ENCODE measurements at places on chromosomes 16 and 17.
A peak's percentile ranks its signal among the peaks of the same experiment; 100 is the strongest.

GRCh38 chr16:86011532-86011931 lies 112.6 kb downstream of the IRF8 start:
- no peak for DNase-seq

- no peak for DNase-seq
These were observed 208.4 kb upstream of the IRX5 start for GRCh38 chr16:54722210-54722676.

GRCh38 chr16:11049396-11050059 lies 105.2 kb downstream of the CLEC16A start:
- DNase-seq: no peak

DNA sequence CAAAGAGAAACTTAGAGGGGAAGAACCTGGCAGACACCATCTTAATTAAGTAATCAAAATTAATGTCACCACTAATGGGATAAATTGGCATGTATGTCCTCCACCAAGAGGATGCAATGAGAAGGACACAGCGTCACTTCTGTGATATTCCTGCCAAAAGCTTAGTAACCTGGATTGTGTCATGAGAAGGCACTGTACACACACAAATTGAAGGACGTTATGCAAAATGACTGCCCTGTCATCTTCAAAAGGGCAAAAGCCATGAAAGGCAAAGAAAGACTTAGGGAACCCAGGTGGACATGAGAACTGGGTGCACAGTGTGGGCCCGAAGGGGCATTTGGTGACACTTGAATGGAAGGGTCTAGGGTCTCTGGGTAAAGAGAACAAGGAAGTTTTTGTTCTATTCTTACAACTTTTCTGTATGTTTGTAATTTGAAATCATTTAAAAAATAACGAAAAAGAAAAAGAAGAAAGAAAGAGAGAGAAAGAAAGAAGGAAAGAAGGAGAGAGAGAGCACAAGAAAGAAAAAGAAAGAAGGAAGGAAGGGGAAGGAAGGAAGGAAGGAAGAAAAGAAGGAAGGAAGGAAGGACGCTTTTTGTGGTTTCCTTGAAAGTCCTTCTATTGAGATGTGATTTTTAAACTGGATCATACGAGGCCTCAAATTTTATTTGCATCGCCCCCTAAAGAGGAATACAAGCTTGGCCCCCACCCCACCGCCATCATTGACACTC lies 4.0 kb upstream of the APOH start:
- no peak for DNase-seq

DNA sequence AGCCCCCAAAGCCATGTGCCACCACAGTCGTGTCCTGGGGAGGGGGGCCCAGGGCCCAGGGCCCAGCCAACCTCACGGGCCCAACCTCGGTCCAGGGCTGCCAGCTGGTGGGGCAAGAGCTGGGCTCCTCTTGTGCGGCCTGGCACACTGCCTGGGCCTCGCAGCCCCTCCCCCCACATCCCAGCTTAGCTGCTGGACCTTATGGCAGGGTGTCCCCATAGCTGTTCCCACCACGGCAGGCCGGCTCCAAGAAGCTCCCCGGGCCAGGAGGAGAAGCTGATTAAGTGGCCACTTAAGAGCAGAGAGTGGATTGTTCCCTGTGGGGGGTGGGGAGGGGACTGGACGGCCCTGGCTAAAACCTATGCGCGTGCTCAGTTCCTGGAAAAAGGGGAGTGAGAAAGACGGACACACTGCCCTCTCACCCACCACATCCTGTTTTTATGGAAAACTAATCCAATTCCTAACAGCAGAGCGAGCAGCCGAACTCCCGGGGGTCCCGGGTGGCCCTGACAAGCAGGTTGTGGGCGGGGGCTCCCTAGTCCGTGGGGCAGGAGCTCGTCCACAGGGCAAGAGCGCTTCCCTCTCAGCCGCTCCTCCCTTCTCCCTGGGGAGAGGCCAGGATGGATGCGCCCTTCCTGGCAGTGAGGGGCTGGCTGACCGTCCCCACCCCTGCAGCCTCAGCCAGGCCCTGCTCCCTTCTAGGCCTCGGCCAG lies 16.8 kb downstream of the PIEZO1 start:
- DNase-seq: peak; percentile 29

DNA sequence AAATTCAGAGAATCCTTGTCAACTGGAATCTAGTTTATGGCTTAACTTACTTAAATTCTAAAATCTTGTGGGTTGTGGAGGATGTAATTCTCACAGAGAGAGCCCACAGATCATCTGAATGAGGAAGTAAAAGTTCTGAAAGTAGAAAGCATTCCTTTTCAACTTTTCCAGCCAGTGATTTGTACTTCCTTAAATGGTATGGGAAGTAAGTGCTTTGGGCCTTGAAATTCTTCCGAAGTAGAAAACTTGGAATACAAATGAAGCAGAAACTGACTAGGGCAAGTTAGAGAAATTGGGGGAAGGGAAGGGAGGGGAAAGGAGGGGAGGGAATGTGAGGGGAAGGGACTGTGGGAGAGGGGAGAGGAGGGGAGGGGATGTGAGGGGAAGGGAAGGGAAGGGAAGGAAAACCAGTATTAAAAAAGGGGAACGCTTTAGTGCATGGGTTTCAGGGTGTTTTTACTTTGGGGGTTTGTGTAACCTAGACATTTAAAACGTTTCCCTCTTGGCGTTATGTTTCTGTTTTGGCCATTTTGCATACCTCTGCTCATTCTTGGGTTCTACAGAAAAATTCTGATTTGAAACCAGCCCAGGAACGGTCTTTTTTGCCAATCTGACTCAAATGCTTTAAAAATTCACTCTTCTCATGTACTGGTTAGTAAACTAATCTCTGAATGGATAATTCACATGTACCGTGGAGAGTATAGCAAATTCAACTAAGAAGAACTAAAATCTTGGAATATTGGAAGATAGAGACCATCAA lies 15.5 kb upstream of the SNTB2 start:
- no peak for DNase-seq

DNA sequence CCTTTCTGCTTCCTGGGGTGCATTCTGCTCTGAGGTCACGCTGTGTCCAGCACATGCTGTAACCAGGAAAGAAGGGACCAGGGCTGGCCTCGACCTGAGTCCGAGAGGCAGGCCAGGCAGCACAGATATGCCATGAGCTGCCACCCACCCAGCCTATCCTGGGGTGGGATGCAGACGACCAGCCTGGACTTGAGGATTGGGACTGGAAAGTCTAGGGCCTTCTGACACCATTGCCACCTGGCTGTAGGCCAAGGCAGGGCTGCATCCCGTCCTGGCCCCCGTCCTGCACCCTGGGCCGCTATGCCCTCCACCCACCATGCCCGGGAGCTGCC lies 14.3 kb downstream of the ENGASE start:
- no peak for DNase-seq

GRCh38 chr17:37729905-37730304 lies 15.0 kb downstream of the HNF1B start:
- no peak for DNase-seq

DNA sequence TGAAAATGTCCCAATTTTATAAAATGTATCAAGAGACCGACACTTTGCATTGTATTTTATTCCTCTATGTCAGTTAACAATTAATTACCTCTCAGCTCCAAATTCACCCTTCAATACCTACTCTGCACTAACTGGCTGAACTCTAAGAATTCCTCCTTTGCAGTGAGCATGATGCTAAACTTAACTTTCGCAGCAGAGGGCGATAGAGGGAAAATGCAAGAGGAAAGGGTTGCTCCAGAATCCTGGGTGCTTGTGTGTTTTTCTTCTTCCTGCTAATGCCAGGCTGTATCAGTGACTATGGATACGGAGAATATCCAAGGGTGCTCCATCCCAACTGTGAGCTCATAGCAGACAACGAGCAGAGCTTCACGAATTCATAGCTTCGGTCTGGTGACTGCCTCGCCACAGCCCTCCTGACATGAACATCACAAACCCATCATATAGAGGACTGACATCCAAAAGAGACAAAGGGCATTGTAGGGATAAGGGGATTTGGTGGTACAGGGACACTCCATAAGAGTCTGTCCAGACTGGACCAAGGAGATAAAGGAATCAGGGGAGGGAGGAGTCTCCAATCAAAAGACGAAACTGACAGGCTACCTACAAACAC lies 172.9 kb downstream of the STX8 start:
- DNase-seq: no peak

DNA sequence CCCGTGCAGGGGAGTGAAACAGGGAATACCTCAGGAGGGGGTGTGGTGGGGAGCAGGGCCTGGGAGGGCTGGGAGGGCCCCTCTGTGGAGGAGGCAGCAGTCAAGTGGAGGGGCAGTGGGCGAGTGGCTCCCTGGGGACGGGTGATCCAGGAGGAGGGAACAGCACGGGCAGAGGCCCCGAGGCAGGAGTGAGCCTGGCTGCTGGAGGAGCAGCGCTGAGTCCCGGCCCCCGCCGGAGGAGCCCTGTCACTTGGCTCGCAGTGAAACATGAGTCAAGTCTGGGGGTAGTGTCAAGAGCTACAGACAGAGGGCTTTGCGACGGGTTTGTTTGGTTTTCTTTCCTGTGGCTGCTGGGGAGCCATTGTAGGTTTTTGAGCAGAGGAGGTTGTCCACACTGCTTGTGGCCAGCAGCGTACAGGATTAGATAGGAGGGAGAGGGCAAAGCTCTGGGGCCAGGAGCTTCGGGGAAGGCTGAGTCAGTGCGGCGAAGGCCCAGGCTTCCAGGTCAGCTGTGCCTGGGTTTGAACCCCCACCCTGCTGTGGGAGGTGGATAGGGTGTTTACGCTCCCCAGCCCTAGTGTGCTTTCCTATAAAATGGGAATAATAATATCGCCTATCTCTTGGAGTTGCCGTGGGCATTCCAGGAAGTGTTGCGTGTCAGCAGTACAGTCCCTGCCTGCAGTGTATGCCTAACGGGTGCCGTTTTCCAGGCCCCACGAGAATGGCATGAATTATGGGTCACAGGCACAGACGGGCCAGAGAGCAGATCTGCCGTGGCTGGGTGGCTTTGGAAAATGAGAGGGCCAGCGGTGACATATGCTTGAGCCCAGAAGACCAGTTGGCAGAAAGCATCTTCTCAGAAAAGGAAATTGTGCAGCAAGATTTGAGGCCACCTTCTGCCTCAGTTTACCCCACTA lies 115.9 kb upstream of the CIBAR2 start:
- DNase-seq: no peak

DNA sequence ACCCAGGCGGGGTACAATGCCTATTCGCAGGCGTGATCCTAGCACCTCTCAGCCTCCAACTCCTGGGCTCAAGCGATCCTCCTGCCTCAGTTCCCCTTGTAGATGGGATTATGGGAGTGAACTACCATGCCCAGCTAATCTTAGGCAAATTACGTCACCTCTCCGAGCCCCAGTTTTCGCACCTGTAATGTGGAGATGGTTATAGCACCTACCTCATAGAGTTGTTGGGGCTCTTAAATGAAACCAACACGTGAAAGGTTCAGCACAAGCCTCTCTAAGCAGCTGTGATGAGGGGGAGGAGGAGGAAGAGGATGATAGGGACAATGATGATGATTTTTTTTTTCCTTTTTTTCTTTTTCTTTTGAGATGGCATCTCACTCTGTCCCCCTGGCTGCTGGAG lies 59.9 kb downstream of the ABR start:
- DNase-seq: no peak

DNA sequence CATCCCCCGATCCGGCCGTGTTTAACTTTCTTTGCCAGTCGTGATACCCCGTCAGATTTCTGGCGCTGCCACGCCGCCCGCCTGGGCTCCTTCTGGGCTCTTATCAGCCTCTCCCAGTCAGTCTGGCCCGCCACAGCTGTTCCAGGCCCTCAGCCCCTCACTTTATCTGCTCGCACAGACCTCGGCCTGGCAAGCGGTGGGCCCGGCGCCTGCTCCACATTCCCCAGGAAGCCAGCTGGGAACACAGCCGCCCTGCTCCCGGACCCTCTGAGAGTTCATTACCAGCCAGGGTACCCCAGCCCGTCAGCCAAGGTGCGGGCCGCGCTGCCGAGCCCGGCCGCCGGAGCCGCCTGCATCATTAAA lies 157.5 kb downstream of the ZNF423 start:
- DNase-seq: no peak

DNA sequence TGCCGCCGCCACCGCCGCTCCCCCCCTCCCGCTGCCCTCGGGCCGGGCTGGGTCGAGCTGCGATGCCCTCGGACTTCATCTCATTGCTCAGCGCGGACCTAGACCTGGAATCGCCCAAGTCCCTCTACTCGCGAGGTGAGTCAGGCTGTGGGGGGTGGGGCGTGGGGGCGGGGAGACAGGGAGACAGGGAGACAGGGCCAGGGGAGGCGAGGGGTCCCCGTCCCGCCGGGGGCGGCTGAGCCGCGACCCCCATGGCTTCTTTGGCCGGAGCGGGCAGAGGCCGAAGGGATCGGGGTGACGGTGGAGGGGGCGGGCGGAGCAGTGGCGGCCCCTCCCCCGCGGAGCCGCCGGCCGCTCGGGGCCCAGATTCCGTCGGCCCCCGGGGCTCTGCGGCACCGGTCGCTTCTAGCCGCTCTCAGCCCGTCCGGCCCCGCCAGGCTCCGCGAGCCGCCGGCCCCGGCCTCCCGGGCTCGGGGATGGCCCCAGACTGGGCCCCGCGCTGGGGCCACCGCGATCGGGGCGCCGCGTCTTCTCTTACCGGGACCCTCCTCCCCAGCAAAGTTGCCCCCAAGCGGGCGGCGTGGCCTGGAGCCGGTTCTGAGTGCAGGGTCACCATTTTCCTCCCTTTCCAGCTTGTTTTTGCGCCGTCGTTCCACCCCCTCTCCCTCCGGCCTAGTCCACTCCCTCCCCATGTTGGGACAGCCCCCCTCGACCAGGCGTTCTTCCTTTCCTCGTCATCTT lies 644 bp downstream of the NFAT5 start:
- DNase-seq: peak; percentile 49

- DNase-seq: no peak
These were observed 5.8 kb upstream of the TRAF4 start for GRCh38 chr17:28737770-28738679.

DNA sequence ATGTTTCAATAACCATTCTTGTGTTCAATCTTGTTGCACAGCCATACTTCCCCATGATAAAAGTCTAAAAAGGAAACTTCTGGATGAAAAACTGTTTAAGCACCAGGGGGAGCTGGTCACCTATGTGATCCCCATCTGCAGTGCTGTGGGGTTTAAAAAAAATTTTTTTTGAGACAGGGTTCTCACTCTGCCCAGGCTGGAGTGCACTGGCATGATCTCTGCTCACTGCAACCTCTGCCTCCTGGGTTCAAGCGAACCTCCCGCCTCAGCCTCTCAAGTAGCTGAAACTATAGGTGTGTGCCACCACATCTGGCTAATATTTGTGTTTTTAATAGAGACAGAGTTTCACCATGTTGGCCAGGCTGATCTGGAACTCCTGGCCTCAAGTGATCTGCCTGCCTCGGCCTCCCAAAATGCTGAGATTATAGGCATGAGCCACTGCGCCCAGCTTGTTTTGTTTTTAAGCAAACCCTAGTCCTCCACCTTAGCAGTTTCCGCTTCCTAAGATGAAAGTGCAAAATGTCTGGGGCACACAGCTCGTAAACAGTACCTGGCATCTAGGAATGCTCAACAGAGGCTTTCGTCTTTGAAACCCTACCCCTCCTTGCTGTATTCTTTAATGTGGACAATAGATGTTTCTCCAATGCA lies 25.4 kb downstream of the DNAJA2 start:
- DNase-seq: no peak

GRCh38 chr16:48627148-48627547 lies 17.2 kb upstream of the N4BP1 start:
- DNase-seq: no peak

- no peak for DNase-seq
These were observed 249.2 kb downstream of the FOXL1 start for GRCh38 chr16:86827521-86827920.

Data from amygdala (tissue), 56 donors.